Non-pigmented ciliary epithelial cell (primary cell): ENCODE measurements at places on chromosomes 4 and X.

GRCh38 chr4:4871573-4872313 is 12.3 kb downstream of the MSX1 start:
- DNase-seq, result no peak

DNA sequence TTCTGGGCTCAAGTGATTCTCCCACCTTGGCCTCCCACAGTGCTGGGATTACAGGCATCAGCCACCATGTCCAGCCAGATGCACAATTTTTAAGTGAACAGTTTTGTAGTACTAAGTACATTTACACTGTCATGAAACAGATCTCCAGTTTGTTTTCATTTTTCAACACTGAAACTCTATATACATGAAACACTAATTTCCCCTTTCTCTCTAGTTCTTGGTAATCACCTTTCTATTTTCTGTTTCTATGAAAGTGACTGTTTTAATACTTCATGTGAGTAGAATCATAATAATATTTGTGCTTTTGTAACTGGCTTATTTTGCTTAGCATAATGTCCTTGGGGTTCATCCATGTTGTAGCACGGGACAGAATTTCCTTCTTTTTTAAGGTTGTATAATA is 237.4 kb downstream of the CAMK2D start:
- no peak for DNase-seq

- DNase-seq, result no peak
These were observed 158.4 kb downstream of the RAB28 start for GRCh38 chr4:13325744-13326143.

DNA sequence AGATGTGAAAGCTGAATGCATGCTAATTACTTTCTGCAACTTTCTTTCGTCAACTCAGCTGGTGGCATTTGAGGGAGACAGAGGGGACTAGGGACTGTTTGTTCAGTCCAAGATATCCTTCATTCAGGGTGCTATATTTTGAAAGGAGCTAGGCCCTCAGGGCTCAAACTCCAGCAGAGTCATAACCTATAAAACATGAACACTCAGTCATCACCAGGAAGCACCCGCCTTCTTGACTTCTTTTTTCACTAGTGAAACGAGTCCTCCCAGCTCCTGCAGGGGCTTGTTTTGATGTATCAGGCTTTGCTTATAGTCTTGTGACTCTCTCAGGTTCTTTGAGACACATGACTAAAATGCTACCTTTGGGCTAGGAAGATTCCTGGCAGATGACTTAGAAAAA is 230.6 kb downstream of the PCDH7 start:
- no peak for DNase-seq

GRCh38 chrX:9456250-9457074 is 8.4 kb upstream of the TBL1X start:
- DNase-seq, result no peak

DNA sequence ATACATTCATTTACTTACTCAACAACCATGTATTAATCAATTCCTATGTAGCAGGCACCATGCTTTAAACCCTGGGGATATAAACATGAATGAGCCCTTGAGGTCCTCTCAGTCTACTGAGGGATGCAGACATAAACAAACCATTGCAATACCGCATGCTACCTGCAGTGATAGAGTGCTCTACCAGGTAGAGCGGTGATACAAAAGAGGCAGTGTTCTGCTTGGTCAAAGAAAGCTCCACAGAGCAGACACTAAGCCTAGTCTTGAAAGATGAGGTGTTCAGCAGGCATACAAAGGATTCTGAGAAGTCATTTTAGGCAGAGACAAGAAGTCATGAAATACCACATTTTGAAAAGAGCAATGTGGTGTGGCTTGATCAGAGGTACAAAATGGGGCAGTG is 26.9 kb upstream of the AMOT start:
- no peak for DNase-seq

DNA sequence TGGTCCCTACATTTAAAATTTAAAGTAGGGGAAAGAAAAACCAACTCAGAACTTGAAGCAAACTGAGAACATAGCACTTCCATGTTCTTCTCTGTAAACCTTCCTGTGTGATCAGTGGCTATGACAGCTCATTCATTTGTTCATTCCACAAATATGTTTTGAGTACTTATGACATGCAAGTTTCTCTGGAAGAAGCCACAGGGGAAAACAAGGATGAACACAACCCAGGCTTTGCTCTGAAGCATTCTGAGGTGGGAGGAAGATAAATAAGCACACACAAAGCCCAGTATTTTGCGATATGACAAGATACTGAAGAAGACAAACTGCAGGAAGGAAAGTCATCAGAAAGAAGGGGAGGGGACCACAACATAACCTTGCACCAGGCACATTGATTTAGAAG is 96.4 kb downstream of the CHIC2 start:
- DNase-seq, result no peak
